NCI-H82 (cell line): ENCODE measurements at places on chromosomes 7 and 10.

DNA sequence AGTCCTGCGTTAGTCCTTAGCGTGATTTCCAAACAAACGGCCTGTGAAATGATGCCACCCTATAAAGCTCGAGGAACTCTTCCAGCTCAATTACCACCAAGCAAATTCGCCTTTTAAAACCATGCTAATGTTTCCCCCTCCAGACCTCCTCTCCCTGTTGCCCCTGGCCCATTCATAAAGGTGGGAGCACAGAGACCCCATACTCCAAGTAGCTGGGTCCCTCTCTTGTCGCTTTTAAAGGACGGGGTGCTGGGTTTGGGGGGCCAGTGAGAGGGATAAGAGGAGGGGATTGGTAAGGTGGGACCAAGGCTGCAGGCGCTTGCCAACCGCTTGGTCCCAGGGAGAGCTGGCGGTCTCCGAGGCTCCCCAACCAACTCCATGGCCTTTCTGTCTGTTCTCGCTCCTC, 1.2 kb downstream of the HMX2 start:
- no peak for DNase-seq

GRCh38 chr10:33536508-33536907, 202.0 kb upstream of the NRP1 start:
- DNase-seq = no peak

GRCh38 chr7:101779267-101779666, 38.2 kb upstream of the CUX1 start:
- no peak for DNase-seq

DNA sequence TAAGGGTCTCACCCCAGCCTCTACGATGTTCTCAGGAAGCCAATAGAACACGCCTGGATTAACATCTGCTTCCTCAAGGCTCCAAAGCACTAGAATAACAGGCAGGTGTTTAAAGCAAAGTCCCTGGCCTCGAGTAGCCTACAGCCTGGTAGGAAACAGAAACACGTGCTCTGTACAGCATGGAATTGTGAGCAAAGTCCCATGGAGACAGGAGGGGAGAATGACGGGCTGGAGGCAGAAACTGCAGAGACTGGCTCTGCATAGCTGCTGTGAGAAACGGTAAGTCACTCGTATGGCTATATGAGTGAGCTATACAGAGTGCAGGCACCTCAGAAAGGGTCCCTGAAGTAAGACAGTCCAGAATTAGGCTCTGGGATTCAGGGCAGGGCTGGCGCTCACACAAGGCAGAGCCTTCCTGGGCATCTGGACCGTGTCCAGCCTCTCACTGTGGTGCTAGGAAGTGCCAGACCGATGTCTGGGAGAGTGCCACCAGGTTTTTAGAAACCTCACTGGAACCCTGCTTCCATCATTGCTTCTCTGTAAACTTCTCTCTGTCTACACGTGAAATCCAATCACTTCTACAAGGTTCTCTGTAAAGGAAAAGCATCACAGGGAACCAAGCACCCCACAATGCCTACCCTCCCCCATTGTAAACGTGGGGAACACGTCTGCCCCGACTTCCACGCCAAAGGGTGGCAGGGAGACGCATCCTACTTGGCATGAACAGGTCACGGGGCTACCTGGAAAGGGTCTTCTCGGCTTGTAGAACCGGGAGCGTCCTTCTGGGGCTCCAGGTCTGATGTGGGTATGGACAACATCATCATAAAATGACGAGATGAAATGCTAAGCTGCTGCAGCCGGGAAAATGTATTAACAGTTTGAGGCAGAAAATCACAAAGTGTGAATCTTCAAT, 38.8 kb upstream of the SHH start:
- no peak for DNase-seq

- DNase-seq = no peak
These were observed 27.0 kb upstream of the GLI3 start for GRCh38 chr7:42263971-42264370.

DNA sequence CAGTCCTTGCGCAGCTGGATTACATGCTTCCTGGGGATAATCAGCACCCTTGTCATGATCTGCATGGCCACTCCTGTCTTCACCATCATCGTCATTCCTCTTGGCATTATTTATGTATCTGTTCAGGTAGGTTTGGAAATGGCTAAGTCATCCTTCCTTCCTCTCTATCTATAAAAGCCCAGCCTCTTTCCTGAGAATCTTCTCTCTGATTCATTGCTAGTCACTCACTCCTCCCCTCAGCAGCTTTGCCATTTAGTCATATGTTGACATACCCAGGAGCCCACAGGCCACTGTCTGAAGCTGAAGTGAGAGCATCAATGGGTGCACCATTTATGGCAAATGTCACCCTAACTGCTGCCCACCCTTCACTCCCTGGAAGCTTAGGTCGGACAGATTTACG, 52.0 kb downstream of the ABCC2 start:
- DNase-seq = no peak
